ENCODE measurements at places on chromosomes 4 and X. TPM values are rescaled to one million over a fixed set of nuclear protein-coding genes. Genes with fewer than 3 reads are reported as not detected.
A peak's percentile ranks its signal among the peaks of the same experiment; 100 is the strongest.

- no peak for DNase-seq
- no peaks in the 10 kb centered on the region for H3K36me3 ChIP-seq
- H3K4me3 ChIP-seq = no peak overlapping the region
- no peaks in the 10 kb centered on the region for H3K4me1 ChIP-seq
- no peak overlapping the region for H3K27ac ChIP-seq
- no peaks in the 10 kb centered on the region for H3K27me3 ChIP-seq
Observed at GRCh38 chr4:177771645-177772044, 329.4 kb upstream of the AGA start.

DNA sequence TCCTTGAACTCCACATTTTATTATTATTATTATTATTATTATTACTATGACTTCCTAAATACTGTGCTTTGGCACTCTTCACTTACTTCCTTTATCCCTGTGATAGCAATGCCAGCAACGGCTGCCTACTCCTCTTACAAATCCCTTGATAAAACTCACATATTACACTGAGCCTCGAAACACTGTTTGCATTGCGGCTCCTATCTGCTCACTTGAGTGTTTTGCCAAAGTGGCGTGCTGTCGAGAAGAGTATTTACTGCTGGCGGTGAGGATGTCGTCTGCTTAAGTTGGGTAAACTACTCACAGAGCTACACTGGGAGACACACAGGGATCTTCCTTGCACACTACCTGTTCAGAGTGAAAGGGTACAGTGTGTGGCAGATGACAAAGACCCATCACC is 143.4 kb upstream of the VCX3A start:
- DNase-seq = no peak
- H3K27me3 ChIP-seq = no peaks in the 10 kb centered on the region
- H3K4me1 ChIP-seq = no peaks in the 10 kb centered on the region
- H3K36me3 ChIP-seq = no peaks in the 10 kb centered on the region

DNA sequence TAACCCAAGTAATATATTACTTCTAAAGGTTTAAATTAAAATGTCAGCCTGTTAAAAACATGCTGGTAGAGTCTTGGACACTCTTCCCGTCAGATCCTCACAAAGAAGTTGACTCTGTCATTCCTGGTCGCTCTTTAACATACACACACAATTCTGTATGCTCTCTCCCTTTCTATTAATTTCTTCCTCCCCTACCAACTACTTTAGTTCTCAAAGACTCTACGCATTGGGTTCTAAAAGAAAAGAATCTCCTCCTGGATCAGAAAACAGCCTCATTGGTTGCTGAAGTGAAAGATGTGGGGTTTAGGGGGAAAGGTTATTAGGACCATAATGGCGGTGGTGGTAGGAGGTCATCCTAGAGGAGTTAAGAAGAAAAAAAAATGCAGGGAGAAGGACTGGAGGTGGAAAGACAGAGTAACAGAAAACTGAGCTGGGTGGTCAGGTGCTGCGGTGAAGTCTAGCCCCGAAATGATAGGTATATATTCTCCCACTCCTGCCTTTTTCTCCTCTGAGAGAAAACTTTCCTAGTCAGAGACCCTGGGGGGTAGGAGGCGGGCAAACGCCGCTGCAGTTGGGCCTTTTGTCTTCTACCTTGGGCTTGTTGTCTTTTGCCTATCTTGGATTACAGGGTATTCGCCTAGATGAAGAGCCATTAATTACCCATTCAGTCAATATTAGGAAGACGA is 5.2 kb upstream of the PITX2 start:
- H3K4me3 ChIP-seq = peak overlapping the region; percentile 37
- H3K27ac ChIP-seq = no peak overlapping the region
- H3K27me3 ChIP-seq = peaks cover 99% of the 10 kb centered on the region
- H3K4me1 ChIP-seq = peaks cover 33% of the 10 kb centered on the region
- peak; percentile 68 for DNase-seq

- H3K27me3 ChIP-seq = no peaks in the 10 kb centered on the region
- H3K36me3 ChIP-seq = no peaks in the 10 kb centered on the region
- no peak overlapping the region for H3K4me3 ChIP-seq
- H3K4me1 ChIP-seq = peaks cover 12% of the 10 kb centered on the region
- H3K27ac ChIP-seq = no peak overlapping the region
Observed at GRCh38 chr4:168218645-168219044, 99.9 kb downstream of the DDX60 start.

GRCh38 chr4:81137446-81137845 is 77.6 kb downstream of the PRKG2 start:
- H3K27me3 ChIP-seq = no peaks in the 10 kb centered on the region
- no peak for DNase-seq
- H3K4me1 ChIP-seq = no peaks in the 10 kb centered on the region
- H3K36me3 ChIP-seq = no peaks in the 10 kb centered on the region
- H3K27ac ChIP-seq = no peak overlapping the region

DNA sequence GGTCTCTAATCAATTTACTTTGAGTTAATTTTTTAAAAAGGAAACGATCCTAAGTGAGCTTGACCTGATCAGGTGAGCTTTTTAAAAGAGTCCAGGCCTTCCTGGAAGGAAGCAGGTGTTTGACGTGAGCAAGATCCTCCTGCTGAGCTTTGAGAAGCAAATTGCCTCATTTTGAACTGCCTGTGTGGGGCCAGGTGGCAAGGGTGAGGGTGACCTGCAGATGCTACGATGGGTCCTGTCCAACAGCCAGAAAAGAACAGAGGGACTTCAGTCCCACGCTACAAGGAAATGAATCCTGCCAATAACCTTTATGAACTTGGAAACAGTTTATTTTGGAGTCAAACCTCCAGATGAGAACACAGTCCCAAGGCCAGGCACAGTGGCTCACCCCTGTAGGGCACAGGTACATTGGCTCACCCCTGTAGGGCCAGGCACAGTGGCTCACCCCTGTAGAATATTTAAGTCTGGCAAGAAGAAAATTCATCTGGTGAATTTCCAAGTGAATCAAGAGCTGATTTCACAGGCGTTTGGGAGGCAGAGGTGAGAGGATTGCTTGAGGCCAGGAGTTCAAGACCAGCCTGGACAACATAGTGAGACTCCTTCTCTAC is 58.1 kb downstream of the CASP3 start:
- peaks cover 3% of the 10 kb centered on the region for H3K4me1 ChIP-seq
- no peaks in the 10 kb centered on the region for H3K27me3 ChIP-seq
- no peak for DNase-seq
- H3K36me3 ChIP-seq = no peaks in the 10 kb centered on the region
- no peak overlapping the region for H3K27ac ChIP-seq

The GLRA3 gene
- not detected for total RNA-seq

The TLR8 gene
- total RNA-seq = not detected

The STAP1 gene
- total RNA-seq = not detected

The GCNA gene
- total RNA-seq = 0.97 TPM

The XAGE1A gene
- not detected for total RNA-seq

The UGT2B7 gene
- not detected for total RNA-seq

Measured in neural progenitor cell (in vitro differentiated cells).